ENCODE measurements at places on chromosomes 6 and 20. TPM values are rescaled to one million over a fixed set of nuclear protein-coding genes. Genes with fewer than 3 reads are reported as not detected.

SCRT2 gene
- total RNA-seq, result not detected

HLA-DOA gene
- not detected for total RNA-seq

- no peak for DNase-seq
These were observed 283.8 kb downstream of the CDC5L start for GRCh38 chr6:44671333-44671732.

GRCh38 chr6:152976749-152977148 is 6.1 kb downstream of the FBXO5 start:
- DNase-seq, result no peak

DNA sequence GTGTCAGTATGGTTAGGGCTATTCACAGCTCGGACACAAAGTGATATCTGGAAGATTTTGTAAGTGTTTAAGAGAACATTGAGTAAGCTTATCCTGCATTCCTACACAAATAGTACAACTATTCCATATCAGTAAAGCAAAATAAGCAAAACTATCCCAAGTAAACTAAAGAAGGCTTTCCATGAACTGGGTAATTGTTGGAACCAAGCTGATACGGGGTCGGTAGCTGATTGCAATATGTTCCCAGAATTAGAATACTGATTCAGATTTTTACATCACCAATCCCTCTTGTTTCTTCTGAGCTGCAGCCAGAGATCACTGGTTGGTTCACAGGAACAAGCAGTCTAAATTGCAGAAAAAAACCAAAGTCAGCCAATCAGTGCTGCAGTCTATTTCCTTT is 54.1 kb downstream of the CDS2 start:
- no peak for DNase-seq
